SK-N-MC (cell line): ENCODE measurements at places on chromosomes 1 and 21.

DNA sequence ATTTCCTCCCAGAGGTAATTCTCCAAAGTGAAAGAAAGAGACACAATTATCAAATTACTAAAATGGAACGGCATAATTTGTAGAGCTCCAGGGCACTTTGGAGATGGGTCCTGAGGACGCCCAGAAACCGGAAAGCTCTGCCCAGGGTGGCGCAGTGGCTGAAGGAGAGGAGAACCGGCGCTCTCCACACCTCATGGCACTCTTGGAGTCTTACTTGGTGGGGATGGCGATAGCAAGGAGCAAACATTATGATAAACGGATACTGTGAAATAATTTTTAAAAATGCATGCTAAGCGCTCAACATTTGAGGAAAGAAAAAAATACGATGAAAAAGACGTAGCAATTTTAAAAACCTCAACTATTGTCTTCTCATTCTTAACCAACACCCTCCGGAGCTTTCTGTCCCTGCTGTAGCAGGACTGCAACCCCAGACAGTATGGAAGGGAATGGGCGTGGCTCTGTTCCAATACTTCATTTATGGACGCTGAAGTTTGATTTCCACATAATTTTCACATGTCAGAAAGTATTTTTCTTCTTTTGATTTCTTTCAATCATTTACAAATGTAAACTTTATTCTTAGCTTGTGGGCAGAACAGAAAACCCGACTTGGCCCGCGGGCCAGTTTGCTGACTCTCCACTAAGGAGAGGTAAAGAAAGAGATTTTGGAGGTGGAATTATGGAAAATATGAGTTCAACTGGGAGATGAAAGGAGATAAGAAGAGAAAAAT lies 1.1 kb downstream of the S100A11 start:
- no peak for DNase-seq

- no peak for DNase-seq
Observed at GRCh38 chr1:168483539-168483938, 60.3 kb downstream of the XCL2 start.

GRCh38 chr1:199297887-199298286 lies 659.0 kb downstream of the PTPRC start:
- no peak for DNase-seq

DNA sequence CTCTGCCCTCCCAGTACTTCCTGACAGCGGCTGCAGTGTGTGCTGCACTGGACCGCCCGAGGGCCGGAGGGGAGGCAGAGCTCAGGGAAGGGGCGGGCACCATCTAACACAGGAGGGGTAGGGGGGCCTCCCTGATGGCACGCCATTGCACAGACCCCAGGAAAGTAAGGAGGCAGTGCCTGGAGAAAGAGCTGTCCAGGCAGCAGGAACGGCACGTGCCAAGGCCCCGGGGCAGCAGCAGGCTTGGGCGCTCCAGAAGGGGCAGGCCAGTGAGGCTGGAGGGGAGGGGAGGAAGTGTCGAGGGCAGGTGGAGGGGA lies 110.7 kb downstream of the CRYAA start:
- no peak for DNase-seq

DNA sequence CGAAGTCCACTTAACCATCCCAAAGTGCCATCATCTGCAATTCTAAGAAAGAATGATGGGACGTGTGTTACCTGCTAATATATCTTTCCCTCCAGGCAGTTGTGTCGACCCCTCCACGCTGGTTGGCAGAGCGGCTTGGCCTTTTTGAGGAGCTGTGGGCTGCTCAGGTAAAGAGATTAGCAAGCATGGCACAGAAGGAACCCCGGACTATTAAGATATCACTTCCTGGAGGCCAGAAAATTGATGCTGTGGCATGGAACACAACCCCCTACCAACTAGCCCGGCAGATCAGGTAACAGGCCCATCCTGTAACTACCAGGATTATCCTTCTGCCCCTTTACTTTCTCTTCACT lies 520 bp downstream of the TARS2 start:
- no peak for DNase-seq

DNA sequence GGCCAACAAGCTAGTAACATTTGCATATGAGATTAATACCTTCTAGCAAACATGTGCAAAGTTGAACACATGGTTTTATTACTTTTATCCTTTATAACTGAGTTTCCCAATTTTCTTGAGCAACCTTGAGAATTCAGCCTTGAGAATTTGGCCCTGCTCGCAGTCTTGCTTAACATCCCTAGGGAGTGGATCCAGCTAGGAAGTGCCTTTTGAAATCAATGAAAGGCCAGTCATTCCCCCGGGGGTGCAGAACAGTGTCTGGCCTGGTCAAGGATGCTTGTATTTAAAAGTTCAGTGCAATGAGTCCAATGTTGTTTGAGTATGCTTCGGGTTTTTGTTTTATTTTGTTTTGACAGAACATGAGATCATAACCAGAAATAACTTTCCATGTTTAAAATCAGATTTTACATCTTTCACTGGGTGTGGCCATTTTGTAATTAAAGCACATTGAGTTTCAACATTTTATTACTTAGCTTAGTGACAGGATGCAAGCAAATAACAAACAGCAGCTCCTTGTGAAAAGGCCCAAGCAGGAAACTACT lies 16.7 kb downstream of the PALMD start:
- DNase-seq, result peak; percentile 26

DNA sequence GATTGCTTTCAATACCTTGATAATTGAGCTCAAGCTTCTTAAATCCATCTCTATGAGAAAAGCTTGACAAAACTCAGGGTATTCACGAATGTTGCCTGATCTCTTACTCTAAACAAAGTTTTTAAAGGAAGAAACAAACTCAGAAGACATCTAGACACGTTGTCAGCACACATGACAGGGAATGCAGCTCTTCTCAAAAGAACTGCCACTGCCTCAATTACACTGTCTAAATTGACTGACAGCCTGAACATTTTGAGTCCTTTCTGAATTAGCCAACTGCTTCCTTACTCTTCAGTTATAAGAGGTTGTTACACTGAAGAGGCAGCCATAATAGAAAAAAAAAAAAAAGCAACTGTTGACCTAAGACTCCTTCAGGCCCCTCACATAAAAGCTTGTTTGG lies 1646.7 kb upstream of the B3GALT2 start:
- no peak for DNase-seq

DNA sequence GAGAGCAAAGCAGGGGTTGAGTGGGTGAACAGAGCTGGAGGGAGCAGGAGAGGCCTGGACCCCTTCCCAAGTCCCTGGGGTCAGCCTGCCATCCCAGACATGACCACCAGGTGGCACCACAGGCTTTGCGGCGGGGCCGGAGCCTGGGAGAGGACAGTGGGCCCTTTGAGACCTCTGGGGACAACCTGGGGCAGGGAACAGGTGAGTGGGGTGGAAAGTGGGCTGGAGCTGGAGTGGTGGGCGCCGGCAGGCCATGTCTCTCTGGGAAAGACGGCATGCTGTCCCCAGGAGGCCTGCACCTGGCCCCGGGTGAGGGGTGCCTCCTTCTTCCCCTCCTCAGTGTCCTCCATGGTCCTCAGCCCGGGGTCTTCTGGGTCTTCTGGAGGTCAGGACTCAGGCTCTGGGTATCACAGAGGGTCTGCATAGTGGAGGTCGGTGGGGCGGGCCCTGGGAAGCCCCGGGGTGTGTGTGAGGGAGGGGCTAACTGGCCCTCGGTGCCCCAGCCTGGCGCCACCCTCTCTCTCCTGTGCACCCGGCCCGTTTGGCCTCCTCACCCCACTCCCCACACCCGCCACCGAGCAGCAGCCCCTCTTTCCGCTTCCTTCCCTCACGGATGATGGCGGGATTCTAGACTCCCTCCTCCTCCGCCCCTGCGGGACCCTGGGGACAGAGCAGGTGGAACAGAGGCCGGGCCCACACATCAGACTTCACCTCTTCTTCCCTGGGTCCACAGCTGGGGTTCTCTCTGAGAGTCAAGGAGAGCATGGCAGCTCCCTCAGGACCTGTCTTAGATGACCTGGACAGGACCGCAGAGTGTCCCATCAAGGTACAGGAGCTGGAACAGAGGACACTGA lies 28.5 kb upstream of the PKP1 start:
- no peak for DNase-seq

DNA sequence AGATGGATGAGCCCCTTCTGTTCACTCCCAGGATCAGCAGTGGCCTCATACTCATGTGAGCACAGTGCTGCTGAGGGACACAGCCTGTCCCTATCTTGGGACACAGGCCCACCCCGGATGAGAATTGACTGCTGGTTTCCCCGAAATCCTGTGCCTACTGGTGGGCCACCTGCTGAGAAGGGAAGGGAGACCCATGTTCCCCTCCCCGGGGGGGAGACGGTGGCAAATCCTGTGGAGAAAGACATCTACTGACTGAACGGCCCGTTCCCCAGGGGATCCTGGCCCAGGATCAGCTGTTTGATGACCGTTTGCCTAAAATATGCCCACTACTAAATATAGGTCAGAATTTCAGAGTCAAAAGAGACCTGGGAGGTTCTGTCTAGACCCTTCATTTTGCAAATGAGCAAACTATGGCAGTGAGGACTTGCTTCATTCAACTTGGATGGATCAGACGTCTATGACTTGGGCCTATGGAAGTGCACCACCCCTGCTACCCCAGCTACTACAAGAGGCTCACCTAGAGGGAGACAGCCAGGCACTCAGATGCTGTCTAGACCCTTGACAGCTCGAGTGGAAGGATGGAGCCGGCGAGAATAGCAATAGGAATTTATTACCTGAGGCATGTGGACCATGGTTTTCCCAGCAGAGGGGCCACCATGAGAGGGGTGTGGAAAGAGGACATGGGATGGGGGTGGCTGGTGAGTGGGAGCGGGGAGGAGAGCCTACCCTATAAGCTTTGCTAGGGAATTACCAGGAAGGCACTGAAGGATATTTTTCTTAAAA lies 15.6 kb upstream of the THEMIS2 start:
- no peak for DNase-seq

GRCh38 chr1:61005614-61006580 lies 76.5 kb upstream of the NFIA start:
- no peak for DNase-seq

GRCh38 chr1:86750076-86750475 lies 45.7 kb downstream of the SH3GLB1 start:
- DNase-seq, result no peak

DNA sequence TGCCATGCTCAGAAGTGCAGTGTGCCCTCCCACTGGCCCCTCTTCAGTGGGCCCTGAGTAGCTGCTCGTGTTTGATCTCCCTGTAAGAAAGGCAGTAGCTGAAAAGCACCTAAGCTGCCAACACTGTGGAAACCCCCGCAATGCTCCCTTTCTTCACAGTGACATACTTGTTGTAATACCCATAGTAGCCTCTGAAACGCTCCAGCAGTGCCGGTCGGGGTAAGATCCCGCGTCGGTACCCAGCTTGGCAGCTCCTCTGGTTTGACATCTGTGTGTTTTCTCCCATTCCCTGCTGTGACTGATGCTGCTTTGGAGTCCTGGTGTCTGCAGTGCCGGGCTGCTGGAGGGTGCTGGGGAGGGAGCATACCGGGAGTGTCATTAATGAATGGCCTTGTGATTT lies 3.6 kb downstream of the CHAF1B start:
- no peak for DNase-seq

DNA sequence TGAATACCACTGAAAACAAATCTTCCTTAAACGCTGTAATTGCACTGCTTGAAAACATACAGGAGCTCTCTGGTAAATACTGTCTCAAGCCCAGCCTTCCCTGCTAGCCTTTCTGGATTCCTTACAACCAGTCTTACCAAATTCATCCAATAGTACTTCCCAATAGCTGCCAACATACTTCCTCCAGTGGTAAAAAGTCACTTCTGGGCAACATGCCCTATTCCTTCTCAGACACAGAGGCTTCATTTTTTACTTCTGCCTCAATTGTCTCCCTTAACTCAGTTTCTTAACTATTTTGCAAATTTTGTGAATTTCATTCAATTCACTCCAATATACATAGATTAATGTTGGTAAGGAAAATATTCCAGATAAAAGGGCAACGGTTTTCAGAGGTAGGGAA lies 166.3 kb downstream of the TBX15 start:
- no peak for DNase-seq

DNA sequence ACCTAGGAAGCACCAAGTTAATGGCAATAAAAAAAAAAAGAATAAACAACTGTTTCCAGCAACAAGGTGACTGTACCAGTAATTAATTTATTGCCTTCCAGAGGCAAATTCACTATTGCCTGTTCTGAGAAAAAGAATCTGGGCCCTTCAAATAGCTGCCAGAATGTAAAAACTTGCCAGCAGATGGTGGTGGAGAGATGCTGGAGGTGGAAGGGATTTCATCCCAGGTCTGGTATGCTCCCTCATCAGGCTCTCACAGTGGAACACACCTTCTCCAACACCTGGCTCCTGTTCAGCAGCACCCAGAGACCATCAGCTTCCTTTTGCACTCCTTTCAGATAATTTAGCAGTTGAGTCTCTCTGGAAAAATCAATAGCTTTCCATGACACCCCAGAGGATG lies 792.9 kb upstream of the ADAMTS5 start:
- DNase-seq, result no peak

DNA sequence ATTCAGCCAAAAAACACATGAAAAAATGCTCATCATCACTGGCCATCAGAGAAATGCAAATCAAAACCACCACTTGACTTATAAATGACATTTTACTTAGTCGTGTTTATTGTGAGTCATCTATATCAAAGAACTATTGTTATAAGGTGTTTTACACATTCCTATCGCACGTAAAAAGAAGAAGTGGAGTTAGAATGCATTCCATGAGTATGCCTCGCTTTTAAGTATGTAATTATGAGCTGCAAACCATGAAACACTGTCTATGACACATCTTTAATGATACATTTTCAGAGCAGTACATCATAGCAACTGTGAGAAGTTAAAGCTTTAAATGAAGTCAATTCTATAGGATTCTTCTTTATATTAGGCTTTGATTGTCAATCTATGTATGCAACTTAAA lies 614.3 kb upstream of the ADAMTS5 start:
- no peak for DNase-seq

GRCh38 chr1:204814166-204814884 lies 56.3 kb upstream of the NFASC start:
- DNase-seq, result no peak

DNA sequence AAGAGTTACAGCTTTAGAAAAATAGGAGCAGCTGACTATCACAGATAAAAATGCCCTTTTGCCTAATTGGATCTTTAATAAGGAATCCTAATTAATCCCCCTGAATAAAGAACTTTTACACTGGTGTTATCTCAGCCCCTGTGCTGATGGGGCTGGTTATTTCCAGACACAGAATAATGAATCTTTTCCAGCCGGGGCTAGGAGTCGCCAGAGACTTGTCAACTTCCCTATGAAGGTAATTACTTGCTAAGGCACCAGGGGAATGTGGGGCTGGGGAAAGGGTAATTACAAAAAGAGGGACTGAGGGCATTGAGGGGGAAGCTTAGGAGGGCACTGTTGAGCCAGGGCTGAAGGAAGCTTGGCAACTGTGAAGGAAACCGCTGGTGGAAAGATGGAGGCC lies 34.5 kb downstream of the HMGB4 start:
- no peak for DNase-seq
